ENCODE measurements at places on chromosomes 6 and 20.

DNA sequence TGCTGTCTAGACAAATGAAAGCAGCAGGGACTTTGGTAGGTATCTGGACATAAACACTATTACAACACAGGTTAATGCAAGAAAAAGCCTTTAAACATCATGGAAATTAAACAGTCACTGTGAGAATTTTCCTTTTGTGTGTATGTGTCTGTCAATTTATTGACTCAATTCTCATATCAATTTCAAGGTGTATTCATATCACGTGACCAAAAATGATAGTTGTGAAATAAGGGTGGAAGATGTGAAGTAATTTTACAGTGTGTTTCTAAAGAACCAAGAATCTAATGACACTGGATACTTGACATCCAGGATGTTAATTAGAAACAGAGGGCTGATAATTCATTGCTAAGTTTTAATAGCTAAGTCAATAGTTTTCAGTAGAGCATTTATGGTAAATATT, 244.0 kb downstream of the TMEM242 start:
- DNase-seq, result no peak

- no peak for DNase-seq
Measured at GRCh38 chr6:150806790-150807189, 58.7 kb upstream of the MTHFD1L start.

GRCh38 chr6:132481189-132481588, 31.7 kb downstream of the STX7 start:
- DNase-seq, result no peak

GRCh38 chr6:23728707-23729106, 397.3 kb upstream of the NRSN1 start:
- DNase-seq, result no peak

DNA sequence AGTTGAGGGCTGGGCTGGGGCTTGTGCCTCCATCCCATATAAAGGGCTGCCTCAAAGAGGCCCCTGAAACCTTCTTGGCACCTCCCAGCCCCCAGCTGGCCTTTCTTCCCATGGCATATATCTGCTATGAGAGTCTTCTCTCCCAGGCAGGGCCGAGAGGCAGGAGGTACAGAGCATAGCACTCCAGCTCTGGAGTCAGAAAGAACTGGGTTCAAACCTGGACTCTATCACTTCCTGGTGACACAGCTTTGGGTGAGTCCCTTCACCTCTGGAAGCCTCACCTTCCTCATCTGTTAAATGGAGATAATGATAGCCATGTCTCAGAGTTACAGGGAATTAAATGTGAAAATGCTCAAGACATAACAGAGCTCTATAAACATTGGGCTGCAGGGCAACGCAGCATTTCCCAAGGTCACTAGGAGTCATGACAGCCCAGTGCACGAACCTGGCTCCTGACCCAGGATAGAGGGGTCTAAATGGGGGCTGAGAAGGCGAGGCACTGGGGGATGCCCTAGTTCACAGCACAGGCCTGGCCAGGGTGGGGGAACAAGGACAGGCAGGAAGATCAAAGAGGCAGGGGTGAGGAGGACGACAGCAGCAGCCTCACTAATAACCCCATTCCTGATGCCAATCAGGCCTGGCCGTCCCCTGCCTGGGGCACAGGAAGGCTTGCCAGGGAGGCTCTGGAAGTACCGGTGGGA, 1.9 kb downstream of the FAM83C start:
- DNase-seq, result no peak

GRCh38 chr6:17828149-17828548, 121.4 kb upstream of the NUP153 start:
- no peak for DNase-seq

GRCh38 chr6:131640100-131640499, 3.0 kb downstream of the ENPP3 start:
- DNase-seq, result no peak

- no peak for DNase-seq
Measured at GRCh38 chr20:64083804-64084684, at the start of gene LKAAEAR1. TSS of gene LKAAEAR1 (minus strand) at chr20:64084398. CDS start at chr20:64084219, 179 bp downstream.

- no peak for DNase-seq
Measured at GRCh38 chr6:167094820-167095637, 27.9 kb upstream of the CCR6 start.

DNA sequence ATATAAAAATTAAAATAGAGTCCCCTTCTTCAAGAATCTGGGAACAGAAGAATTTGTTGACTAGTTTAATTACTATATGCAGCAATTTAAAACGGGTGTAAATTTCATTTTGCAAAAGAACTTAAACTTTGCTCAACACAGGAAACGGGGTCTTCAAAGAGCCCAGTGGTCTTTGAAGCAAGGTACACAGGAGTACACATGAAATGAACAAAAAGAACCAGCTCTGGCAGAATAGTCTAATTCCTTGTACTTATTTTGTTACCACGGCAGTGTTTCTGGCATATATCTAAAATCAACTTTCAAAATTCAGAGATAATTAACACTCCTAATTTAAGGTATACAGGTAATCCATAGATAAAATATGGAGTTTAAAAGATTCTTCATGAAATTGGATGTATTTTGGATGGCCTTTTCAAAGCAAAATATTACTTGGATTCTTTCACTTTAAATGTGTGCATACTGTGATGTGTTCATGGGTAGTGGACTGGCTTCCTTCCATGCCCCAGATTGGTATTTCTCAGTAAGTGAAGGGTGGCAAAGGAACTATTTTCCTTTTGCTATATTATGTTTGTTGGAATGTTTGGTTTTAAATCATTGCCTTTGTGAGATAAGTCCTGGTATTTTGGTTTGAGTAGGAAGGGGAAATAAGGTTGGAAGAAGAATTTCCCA, 96.8 kb upstream of the THEMIS start:
- DNase-seq, result no peak

DNA sequence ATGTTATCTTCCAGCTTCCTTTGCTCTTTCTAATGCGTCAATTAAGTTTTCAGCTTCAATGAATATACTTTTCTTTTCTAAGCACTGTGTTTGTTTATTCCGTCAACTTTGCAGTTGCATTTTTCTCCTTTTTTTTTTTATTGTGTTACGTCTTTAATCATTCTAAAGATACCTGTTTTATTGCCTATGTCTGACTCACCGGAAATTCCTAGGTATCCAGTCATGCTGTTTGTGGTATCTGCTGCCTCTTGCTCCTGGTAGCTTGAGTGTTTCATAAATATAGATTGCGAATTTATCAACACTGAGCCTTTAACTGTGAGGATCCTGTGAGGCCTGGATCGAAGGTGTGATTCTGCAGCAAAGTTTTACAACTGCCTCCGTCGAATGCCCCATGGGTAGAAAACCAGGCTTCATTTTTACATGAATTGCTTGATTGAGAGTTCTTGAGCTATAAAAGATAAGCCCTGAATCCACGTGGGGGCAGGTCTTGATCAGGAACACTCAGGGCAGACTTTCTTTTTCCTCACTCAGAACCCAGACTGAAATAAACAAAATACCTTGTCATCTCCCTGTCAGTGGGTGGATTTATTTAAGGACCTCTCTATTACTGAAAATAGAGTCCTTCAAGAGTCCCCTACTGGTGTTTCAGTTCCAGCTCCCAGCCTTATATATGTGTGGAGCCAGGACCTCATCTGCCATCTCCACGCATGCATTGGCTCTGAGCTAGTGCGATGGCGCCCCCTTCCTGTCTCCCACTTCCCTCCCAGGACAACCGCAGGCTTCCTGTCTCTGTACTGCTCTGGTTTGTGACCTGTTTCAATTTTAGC, 60.1 kb upstream of the LRRC1 start:
- DNase-seq, result no peak

- DNase-seq, result no peak
Measured at GRCh38 chr6:83556871-83557270, 44.5 kb downstream of the PRSS35 start.

DNA sequence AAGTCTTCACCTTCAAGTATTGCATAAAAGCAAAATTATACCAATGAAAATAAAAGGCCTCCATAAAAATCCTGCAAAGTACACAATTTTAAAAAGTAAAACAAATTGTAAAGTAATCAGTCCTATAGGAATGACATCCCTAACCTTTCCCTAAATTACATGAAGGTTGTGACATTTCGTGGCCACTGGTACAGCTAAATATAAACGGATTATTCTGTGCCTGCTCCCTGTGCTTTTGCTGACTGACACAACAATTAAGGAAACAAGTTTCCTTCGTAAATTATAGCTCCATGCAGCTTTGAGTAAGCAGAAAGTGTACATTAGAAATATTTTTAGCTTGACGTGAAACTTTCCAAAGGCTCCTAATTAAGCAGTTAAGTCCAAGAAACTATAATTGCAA, 222.8 kb downstream of the KCNQ5 start:
- no peak for DNase-seq

GRCh38 chr6:125285936-125286335, 15.8 kb downstream of the HDDC2 start:
- no peak for DNase-seq

GRCh38 chr6:26611599-26611998, 14.8 kb downstream of the ABT1 start:
- DNase-seq, result no peak

- DNase-seq, result peak; percentile 49
Measured at GRCh38 chr6:2857580-2858337, 16.1 kb upstream of the SERPINB1 start.

GRCh38 chr6:153096031-153096430, 35.1 kb downstream of the RGS17 start:
- DNase-seq, result no peak

DNA sequence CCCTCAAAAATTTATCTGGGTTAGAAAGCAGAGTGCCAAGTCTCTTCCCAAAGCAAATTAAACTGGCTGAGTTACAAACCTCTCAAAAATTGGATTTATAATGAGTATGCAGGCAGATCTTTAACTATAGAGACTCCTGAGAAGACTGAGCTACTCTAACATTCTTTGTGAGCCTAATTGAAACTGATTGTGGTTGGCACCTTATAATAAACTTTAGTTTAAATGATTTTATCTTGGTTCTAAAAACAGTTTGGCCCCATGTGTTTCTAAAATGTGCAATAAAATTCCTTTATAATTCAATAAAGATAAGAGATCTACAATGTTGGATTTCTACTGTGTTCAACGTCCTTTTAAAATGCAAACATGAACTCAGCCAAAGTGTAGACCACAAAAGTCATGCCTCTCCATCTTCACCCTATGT, 480.2 kb upstream of the RNF217 start:
- no peak for DNase-seq

DNA sequence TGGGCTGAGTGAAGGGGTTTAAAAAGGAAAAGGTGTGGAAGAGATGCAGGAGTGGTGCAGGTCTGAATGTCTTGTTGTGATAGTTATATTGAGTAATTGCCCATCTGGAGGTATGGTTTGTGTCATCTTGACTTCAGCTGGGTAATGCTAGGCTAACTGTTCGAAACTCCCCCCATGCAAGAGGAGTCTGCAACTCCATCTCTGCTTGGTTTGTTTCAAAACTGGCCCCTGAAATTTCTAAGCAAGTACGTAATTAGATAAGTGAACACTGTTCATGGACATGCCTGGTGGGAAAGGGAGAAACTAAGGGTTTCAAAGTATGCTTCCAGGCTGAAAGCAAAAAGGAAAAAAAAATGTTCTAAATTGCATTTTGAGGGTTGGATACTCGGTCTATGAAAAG, 17.1 kb downstream of the TTK start:
- DNase-seq, result no peak

DNA sequence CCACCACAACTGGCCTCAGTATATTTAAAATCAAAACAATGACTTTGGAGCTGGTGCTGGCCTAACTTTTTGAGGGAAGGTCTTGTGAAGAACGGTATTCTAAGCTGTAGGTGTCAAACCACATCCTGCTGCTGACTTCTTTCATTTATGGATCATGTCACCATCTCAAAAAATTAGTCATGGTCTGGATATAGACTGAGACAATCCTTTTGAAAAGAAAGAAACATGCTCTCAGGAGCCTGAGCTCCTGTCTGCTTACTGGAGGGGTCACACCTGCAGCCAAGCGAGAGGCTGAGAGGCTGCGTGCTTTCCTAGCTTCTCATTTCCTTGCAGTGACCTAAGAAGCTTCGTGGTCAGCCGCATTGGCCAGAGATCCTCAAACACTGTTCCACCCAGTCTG, 55.2 kb downstream of the TIAM2 start:
- DNase-seq, result peak; percentile 8

GRCh38 chr20:15155848-15156401, 818.5 kb upstream of the FLRT3 start:
- DNase-seq, result no peak

- DNase-seq, result no peak
Measured at GRCh38 chr6:104984831-104985230, 27.9 kb downstream of the LIN28B start.

DNA sequence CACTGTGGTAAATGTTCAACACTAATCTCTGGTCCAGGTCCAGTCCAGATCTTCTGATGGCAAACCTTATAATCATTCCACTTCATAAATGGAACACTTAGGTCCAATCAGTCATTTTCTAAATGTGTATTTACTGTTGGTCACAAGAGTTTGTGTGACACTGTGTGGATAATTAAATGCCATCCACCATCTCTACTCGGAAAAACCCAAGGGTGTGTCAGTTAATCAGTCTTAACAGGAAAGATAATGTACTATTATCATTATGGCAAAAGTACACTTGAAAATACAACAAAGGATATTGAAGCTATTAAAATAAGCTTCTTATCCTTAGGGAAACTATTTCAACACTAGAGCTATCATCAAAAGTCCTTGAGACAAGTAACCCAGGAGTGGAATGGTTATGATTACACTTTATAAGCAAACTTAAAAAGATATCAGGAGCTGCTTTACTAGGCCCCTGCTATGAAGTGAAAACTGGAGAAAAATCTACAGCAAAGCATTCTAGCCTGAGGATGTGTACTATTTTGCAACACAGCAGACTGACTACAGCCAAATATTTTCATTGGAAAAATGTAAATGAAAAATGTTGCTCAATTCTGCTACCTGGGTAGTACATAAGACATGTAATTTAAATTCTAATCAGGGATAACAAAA, 227.9 kb downstream of the LAMA2 start:
- DNase-seq, result no peak

DNA sequence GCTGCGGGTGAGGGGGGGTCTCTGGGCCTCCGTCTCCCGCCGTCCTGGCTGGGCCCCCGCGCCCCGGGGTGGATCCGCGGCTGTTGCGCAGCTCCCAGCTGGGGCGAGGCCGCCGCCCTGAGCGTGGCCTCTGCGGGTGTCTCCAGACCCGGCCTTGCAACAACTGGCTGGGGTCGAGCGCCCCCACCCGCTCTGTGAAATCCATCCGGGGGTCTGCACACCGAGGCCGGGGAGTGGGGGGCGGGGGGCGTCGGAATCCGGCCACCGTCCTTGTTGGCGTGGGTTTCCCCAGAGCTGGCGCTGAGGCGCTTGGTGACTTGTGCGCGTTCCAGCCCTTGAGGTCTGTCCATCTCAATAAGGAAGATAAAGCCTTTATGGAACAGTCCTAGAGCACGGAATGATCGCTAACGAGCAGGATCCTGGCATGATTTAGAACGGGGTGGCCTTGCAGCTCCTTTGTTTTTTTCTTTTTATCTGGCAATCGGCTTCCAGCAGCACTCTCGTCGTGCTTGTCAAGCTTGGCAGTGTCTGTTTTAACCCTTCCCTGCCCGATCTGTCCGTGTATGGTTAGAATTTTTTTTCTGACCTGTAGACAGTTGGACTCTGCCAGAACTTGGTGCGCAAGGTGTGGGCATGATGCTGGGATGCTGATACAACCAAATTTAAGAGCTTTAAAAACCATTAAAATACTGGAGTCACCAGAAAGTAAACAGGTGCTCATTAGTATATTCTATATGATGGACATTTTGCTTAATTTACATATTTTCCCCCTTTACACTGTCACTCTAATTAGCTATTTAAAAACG, 675 bp downstream of the DSTN start:
- peak; percentile 11 for DNase-seq

- no peak for DNase-seq
Measured at GRCh38 chr6:113894712-113895674, 37.8 kb downstream of the MARCKS start.
